NK-92 treated with Interleukin-12 subunit alpha and Interleukin-12 subunit beta, amount 100 ng/mL, for 24 hours (cell line): ENCODE measurements at places on chromosomes 2 and 18.

DNA sequence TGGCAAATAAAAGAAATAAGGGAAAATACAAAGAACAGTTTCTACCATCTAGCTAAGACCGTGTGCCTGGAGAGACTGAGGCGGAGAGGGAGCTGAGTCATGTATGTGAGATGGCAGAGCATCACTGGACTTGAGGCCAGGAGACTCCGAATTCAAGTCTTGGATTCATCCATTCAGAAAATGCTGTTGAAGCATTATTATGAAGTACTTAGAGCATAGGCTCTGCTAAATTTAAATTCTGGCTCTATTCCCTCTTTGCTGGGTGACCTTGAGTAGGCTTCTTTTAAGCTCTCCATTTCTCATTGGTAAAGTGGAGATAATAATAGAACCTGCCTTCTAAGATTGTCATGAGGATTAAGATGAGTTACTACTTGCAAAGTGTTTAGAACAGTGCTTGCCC lies 34.7 kb downstream of the NPHP1 start:
- no peak for DNase-seq

- no peak for DNase-seq
Measured at GRCh38 chr18:72762515-72763122, 105.2 kb downstream of the NETO1 start.

- DNase-seq, result no peak
Measured at GRCh38 chr2:30514848-30515435, 67.9 kb downstream of the LCLAT1 start.

DNA sequence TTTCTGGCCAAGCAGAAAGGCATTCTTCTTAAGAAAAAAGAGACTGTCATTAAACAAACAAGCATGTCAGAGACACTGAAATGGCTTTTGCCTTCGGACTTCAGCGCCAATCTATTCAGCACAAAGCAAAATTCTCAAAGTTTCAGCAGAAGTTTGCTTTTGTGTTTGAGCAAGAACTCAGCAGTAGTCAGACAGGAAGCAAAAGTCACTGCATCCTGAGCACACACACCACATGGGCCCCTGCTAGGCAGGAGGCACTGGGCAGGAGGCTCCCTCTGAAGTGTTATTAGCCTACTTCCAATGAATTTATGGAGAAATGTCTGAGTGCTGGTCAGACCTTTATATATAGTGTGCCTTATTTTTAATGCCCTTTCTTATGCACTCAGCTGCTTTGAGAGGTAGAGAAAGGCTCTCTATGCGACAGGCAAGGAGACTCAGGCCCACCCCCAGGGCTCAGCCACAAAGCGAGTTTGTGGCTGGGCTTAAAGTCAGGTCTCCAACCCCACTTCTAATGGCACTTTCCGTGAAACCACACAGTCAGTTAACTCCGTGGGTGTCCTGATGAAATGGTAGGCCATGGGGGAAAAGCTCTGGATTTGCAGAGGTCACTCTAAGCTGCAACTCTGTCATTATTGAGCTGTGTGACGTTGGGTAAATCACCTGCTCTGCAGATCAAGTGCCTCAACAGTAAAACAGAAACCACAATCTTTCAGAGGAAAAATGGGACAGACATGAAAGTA lies 161.0 kb upstream of the TMEM200C start:
- no peak for DNase-seq

DNA sequence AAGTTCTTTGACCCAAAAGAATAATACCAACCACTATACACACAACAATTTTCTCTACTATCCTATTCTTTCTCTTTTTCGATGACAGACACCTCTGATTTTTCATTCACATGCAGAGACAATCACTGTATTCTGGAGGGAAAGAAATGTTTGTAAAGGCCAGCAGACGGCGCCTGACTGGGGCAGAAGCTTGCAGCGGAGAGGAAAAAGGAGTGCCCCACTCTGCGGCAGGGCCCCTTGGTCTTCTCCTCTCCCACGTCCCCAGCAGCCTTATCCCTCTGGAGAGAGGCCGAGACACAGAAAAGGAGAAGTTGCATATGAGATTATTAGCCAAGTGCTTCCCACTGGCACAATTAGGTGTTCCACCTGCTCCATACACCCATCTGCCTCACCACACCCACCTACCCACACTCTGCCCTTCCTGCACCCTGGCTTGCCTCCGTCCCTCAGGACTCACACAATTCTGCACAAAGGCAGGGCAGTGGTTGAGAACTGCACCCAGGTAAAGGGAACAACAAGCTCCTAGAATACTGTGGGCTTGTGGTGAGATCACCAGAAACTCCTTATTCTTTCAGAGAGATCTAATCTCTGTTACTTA lies 687.3 kb downstream of the NRXN1 start:
- no peak for DNase-seq

GRCh38 chr2:6913415-6914157 lies 3.6 kb upstream of the RNF144A start:
- DNase-seq, result no peak

- DNase-seq, result no peak
Measured at GRCh38 chr18:80188643-80189530, 58.4 kb downstream of the PARD6G start.

DNA sequence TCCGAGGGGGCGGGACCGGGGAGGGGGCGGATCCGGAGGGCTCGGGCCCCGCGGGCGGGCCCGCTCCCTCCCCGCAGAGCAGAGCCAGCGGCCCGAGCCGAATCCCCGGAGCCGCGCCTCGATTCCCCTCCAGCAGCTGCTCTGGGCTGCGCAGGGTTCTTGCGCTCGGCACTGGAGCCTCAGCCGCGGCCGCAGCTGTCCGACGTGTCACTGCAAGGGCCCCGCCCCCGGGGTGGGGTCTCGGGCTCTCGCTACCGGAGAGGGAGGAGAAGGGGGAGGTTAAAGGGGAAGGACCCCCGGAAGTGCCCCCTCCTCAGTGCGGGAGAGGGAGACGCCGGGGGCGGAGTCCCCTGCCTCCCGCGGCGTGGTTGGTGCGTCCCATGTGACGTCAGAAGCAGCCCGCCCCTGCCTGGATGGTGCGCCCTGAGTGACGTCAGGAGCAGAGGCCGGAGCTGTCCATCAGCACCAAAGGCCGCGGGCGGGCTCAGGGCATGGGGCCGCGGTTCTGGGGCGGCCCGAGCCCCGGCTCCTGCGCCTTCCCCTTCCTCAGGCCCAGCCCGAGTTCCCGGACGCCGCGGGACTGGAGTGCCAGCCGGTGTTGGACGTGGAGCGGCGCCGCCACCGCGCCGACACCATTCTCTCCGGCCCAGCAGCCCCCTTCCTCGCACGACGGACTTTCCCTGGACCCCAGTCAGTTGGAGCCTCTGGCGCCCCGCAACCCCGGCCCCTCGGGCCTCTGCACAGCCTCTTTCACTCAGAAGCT lies at the start of the genes CHPF and TMEM198:
CHPF (minus strand) TSS at position 214 of the 763 bp plus-strand sequence. CDS start 271 bp downstream, outside the sequence.
TMEM198 (plus strand) TSS at position 433 of the 763 bp plus-strand sequence. CDS start 700 bp downstream, outside the sequence.
- peak; percentile 98 for DNase-seq

DNA sequence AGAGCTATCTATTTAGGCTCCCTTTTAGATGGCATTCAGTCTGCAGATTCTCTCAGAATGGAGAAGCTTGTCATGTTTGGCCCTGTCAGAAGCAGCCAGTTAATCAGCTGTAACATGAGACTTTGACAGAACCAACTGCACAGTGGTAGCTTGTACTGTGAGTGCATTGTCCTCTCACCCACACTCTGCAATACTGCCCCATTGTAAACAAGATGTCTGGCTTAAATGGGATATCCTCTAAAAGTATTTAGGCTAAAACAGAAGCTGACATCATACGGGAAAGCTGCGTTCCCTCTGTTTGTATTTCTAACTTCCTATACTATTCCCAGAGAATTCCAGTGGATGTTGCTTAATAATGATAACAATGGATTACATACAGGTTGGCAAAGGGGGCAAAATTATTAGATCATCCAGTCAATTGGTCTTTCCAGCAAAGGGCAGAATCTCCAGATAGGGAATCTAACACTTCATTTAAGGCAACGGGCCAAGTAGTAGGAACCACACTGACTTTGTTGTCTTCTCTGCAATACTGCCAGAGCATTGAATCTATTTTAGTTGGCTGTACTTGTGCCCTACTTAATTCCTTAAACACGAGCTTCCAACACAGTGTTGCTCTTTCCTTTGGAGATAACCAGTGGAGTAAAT lies 15.4 kb upstream of the STAT4 start:
- DNase-seq, result no peak

DNA sequence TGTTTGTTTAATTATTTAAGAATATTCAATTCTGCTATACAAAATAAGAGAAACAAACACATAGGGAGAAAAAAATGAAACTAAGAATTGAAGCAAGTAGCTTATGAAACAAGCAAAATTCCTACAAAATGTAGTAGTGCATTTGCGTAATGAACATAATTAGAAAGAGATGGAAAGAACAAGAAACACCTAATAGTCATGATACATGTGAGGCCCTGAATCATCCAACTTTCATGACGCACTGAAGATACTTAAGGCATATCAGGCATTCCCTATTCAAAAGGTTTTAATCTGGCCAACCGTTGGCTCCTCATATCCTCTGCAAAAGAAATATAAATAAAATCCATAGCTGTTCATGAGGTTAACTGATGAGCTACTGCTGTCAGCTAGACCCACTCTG lies 14.5 kb upstream of the NAB1 start:
- no peak for DNase-seq

DNA sequence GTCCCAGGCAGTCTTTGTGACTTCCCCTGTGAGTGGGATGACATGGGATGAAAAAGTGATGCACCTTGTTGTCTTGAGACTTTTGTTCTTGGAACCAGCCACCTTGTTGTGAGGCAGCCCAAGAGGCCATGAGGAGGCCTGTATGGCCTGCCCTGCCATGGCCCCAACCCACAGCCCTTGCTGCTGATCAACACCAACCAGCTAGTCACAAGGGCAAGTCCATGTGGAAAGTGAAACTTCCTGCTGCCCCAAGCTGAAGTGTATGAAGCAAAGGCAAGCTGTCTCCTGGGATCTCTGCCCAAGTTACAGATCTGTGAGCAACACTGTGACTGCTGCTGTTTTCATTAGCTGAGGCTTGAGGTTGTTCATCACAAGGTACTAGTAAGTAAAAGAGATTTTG lies 21.6 kb downstream of the TMEM18 start:
- no peak for DNase-seq

- DNase-seq, result no peak
Measured at GRCh38 chr2:238030422-238031155, 30.2 kb upstream of the SCLY start.

- no peak for DNase-seq
Measured at GRCh38 chr18:9617006-9617542, 2.7 kb upstream of the PPP4R1 start.

- no peak for DNase-seq
Measured at GRCh38 chr2:16625201-16625729, 40.4 kb downstream of the CYRIA start.

GRCh38 chr2:205564346-205565141 lies 117.8 kb upstream of the NRP2 start:
- no peak for DNase-seq

GRCh38 chr2:64998658-64999061 lies 9.5 kb downstream of the SLC1A4 start:
- no peak for DNase-seq

GRCh38 chr18:926946-927345 lies 22.3 kb downstream of the ADCYAP1 start:
- no peak for DNase-seq

- no peak for DNase-seq
Measured at GRCh38 chr2:31522786-31523185, 58.0 kb downstream of the SRD5A2 start.

GRCh38 chr18:55296778-55297177 lies 291.2 kb downstream of the TCF4 start:
- no peak for DNase-seq

DNA sequence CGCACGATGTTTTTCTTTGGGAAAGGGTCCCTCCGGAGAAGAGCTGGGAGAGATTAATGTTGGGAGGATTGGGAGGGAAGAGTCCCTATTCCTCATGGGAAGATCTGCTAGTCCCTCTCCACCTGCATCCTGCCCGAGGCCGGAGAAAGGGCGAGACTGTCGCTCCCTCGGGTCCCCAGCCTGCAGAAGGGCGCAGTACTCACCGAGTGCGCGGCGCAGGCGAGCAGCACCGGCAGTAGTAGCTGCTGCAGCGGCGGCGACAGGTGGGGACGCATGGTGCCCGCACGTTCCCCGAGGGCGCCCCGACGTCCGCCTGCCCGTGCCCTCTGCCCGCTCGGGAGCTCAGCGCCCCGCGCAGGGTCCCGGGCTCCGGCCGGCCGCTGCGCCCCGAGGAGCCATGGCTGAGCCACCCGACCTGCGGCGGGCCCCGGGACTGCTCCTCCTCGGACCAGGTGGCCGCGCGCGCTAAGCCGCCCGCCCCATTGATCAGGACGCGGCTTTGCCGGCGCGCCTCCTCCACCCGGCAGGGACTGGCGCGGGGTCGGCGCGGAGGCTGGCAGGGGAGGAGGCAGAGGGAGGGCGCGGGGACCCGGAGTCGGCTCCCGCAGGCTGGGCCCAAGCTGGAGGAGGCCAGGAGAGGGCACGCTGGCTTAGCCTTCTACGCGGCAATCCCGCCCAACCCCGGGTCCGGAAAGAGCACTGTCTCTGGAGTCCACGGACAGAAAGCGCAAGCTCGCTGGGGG lies at the start of gene SCTR:
SCTR (minus strand) TSS at position 532 of the 743 bp plus-strand sequence; CDS start at position 275, 257 bp downstream.
- DNase-seq, result no peak

DNA sequence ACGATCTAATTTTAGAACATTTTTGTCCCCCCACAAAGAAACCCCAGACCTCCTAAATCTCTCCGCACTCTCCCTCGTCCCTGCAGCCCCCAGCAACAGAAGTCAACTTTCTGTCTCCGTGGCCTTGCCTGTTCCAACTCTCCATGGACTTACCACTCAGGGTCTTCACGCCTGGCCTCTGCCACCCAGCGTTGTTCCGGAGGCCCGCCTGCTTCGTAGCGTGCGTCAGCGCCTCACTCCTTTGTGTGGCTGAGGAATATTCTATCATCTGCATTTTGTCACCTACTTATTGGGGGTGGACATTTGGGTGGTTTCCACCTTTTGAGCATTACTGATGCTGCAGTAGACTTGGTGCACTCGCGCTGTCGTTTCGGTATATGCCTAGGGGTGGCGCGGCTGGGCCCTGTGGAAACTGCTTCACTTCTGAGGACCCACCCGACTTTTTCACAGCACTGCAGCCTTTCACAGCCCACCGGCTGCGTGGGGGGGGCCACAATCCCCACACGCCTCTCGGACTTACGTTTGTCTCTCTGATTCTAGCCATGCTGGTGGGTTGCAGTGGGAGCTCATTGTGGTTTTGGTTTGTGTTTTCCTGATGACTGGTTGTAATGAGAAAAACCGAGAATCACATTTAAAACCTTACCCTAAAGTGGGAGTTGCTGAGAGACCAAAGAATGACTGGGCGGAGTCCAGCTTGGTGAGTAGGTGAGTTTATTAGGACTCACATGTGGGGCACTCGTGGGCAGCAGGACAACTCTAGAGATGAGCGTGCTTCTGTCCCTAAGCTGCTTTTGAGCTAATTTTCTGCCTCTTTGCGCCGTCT lies 1.4 kb upstream of the HSBP1L1 start:
- DNase-seq, result no peak
